ENCODE measurements at places on chromosomes 2 and 18. TPM values are rescaled to one million over a fixed set of nuclear protein-coding genes. Genes with fewer than 3 reads are reported as not detected.

- no peak for DNase-seq
- H3K27ac ChIP-seq, result no peak overlapping the region
- H3K4me3 ChIP-seq, result no peak overlapping the region
- H3K27me3 ChIP-seq, result no peaks in the 10 kb centered on the region
- no peaks in the 10 kb centered on the region for H3K36me3 ChIP-seq
These were observed 8.7 kb downstream of the CAPG start for GRCh38 chr2:85401464-85401805.

GRCh38 chr2:3604991-3605961, 10.4 kb downstream of the COLEC11 start:
- no peak for DNase-seq
- no peak overlapping the region for H3K27ac ChIP-seq
- no peaks in the 10 kb centered on the region for H3K27me3 ChIP-seq
- peaks cover 39% of the 10 kb centered on the region for H3K4me1 ChIP-seq
- H3K36me3 ChIP-seq, result no peaks in the 10 kb centered on the region

- peaks cover 32% of the 10 kb centered on the region for H3K36me3 ChIP-seq
- H3K27me3 ChIP-seq, result no peaks in the 10 kb centered on the region
- peak; percentile 74 for DNase-seq
- peak overlapping the region; percentile 100 for H3K4me3 ChIP-seq
These were observed 781 bp upstream of the SLC5A6 start for GRCh38 chr2:27212626-27213471.

Gene CLIP4
- 56.1 TPM for total RNA-seq

Gene SKOR2
- total RNA-seq, result not detected

Gene PRKD3
- 50.2 TPM for total RNA-seq

DNA sequence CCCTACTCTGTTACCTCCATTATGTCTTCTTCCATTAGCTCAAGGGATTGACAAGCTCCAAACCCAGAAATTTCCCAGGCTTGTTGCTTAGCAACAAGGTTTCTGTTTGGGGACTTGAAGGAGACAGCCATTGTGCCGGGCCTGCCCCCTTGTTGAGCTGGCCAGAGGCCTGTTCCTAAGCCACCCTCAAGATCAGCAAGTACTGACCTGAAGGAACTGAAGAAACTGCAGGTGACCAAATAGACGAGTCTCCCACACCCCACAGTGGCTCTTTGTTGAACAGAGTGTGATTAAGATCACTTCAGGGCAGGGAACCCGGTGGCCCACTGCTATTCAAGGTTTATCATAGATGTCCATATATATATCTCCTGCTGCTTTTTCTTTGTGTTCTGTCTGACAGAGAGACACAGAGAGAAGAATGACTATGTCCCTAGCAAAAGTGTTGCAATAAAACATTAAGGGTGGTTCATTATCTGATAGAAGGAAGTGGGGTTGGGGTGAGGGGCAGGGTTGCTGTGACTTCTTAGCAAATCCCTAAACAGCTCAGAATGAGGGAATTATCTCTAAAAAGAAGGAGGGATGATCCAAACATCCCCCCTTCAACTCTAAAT, 69.2 kb downstream of the RNF144A start:
- no peak overlapping the region for H3K4me3 ChIP-seq
- peaks cover 37% of the 10 kb centered on the region for H3K4me1 ChIP-seq
- H3K27me3 ChIP-seq, result no peaks in the 10 kb centered on the region

GRCh38 chr2:101560780-101561315, 85.9 kb upstream of the RFX8 start:
- H3K27ac ChIP-seq, result peak overlapping the region; percentile 72
- peaks cover 6% of the 10 kb centered on the region for H3K36me3 ChIP-seq
- peak; percentile 12 for DNase-seq
- H3K4me3 ChIP-seq, result peak overlapping the region; percentile 50
- peaks cover 26% of the 10 kb centered on the region for H3K4me1 ChIP-seq
